Frontal cortex (tissue), 4 donors: ENCODE measurements at places on chromosomes 4 and X. TPM values are rescaled to one million over a fixed set of nuclear protein-coding genes. Genes with fewer than 3 reads are reported as not detected.

DNA sequence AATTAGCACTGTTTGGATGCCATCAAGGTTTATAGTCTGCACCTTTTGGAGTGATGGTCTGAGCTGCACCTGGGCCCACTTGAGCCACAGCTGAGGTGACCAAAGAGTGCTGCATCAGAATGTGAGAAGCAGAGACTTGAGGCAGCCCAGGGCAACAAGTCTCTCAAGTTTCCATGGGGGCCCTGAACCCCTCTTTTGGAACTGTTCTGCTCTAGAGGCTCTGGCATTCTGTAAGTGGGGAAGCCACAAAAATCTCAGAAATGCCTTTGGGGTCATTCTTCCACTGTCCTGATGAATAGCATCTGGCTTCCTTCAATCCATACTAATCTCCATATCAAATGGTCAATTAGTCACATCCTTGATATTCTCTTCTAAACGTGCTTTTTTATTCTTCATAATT is 298.4 kb upstream of the MAOA start:
- DNase-seq: no peak

GRCh38 chr4:141132072-141132708 is 1.1 kb downstream of the RNF150 start:
- no peak for DNase-seq

- no peak for DNase-seq
Observed at GRCh38 chrX:57587607-57588006, 4.2 kb upstream of the ZXDB start.

DNA sequence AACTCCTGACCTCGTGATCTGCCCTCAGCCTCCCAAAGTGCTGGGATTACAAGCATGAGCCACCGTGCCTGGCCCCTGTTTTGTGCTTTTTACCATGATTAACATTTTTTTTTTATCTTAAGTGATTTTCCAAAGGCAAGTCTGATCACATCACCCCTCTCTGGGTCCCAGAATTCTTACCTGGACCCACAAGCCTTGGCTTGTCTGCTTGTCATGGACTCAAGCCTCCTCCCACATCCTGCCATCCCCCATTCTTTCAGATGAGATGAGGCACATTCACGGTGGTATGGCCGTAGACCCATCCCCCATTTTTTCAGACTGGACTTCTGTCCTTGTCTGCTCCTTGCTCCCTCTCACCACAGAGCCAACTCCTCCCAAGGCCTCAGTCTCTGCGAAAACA is 55.3 kb downstream of the APLN start:
- no peak for DNase-seq

DNA sequence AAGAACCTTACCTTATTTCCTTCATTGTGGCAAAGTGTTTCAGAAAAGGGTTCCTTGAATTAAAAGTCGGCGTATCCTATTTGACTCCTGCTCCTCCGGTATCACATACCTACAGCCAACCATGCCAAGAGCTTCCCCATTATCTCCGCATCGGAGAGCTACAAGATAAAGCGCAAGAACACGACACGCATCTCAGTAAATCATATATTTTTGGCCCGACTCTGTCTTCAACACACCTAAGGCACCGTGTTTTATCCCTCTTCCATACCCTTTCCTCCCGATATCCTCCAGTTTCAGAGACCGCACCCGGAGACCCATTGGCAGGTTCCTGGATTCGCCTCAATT is 497 bp upstream of the THAP9 start:
- DNase-seq: no peak

DNA sequence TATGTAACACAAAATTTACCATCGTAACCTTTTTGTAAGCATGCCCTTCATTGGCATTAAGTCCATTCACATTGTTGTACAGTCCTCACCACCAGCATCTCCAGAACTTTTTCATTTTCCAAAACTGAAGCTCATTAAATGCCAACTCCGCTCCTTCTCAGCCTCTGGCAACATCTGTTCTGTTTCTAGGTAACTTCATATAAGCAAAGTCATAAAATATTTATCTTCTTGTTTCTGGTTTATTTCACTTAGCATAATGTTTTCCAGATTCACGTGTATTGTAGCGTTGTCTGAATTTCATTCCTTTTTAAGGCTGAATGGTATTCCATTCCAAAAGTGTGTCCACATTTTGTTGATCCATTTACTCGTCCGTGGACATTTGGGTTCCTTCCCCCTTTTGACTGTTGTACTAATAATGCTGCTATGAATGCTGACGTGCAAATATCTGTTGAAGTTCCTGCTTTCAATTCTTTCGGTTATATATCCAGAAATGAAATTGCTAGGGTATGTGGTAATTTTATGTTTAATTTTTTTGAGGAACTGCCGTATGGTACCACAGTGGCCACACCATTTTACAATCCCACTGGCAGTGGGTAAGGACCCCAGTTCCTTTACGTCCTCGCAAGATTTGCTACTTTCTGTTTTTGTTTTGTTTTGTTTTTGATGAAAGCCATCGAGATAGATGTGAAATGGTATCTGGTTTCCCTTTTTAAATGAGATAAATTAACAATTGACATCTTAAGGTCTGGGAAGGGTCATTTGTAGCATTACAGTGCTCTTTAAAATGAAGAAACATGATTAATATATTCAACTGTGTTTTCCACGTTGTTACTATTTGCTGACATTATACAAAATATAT is 63.4 kb downstream of the PTTG2 start:
- DNase-seq: no peak

GRCh38 chr4:104489731-104490095 is 5.0 kb downstream of the CXXC4 start:
- no peak for DNase-seq

DNA sequence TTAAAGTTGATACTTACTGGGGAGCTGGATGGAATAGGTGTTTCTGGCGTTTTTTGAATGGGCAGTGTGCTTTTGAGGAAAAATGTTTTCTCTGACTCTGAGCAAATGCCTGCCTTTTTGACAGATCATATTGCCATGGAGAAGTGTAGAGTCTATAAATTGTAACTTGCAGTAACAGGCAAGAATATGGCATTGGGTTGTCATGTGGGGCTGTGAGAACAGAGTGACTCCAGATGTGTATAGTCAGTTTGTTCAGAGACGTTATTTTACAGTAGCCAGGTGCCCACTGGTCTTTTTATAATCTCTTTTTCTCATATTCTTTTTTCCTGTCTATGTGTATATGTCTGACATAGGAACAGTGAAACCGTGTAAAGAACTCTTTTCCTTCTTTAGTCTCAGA is 40.8 kb downstream of the RAPGEF2 start:
- DNase-seq: no peak

DNA sequence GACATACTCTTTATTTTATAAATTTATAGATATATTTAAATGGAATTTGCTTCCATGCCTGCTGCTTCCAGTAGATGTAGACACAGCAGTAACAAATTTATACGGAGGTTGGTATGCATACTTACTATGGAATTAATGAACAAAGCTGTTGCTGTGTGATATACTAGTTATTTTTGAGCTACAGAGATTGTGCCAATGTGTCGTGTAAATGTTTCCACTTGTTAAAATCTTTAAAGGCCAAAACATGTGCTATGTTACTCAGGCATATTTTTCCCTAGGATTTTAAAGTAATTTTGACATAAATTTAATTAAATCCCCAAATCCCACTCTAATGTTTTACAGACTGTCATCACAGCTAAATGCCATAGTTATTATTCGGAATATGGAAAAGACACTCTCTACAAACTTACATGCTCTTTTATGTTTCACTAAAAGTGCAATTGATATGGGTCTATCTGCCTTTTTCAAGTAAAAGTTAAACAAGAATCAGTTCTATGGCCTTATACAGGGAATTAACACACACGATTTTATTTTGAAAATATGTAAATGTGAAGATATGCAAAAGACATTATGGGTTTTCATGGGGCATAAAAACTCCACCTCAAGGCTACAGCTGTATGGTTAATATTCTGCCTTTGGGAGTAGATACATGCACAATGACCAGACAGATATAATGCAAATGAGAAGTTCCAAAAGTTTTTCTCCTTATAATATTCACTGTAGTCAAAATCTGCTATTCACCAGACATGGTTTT is 256.8 kb downstream of the FSTL5 start:
- no peak for DNase-seq

GRCh38 chr4:21113496-21114223 is 413.4 kb downstream of the PACRGL start:
- no peak for DNase-seq

DNA sequence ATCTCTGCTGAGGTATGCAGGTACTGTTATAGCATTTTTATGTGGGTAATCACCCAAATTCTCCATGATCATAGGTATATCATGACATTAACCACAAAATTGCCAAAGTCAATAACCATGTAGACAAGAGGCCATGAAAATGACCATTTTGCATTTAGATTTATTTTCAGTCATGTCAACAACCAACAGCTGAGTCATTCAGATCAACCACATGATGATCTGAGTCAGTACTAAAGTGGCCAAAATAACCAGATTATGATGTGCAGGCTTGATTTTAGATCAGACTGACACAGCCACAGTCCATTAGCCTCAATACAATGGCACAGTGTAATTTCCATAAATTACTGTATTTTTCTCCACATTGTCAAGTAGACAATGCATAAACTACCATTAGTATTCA is 240.5 kb downstream of the GRIA3 start:
- DNase-seq: no peak

- DNase-seq: no peak
Observed at GRCh38 chr4:89992744-89993143, 98.1 kb downstream of the MMRN1 start.

GRCh38 chrX:100615005-100615404 is 21.6 kb downstream of the TSPAN6 start:
- no peak for DNase-seq

- DNase-seq: no peak
Observed at GRCh38 chr4:156941940-156942548, 29.6 kb downstream of the PDGFC start.

GRCh38 chr4:46404981-46405380 is 15.1 kb upstream of the GABRA2 start:
- DNase-seq: no peak

DNA sequence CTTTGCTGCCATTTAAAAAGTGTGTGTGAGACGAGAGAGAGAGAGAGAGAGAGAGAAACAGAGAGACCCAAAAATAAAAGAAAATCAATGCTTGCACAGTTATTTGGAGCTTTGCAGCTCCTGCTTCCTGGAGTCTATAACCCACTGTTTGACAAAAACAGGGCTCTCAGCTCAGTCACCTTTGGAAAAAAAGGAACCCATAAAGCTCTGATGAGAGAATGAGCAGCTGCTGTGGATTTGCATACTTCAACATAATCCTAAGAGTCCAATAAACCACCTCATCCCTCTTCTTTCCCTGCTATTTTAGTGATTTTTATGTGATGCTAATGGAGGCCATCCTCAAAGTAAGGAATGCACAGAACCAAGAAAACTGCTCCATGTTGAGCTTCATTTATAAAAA is 50.3 kb downstream of the USP26 start:
- DNase-seq: no peak

GRCh38 chr4:39715788-39716187 is 17.9 kb downstream of the UBE2K start:
- no peak for DNase-seq

DNA sequence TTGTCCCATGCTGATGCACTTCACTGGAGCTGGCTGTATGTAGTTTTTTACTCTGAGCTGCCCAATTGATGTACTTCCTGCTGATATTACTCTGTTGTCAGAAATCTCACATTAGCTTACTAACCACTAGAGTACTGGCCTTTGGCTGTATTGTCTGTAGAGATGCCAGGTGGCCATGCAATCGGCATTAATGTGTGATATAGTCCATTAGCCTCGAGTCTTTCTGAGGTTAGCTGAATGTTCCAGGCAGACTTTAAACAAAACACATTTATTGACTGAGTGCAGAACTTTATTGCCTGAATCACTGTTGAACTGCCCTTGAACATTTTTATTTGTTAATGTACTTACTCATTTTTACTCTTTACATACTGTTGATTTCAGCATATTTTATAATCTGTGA is 335.2 kb downstream of the PCDH10 start:
- DNase-seq: no peak

DNA sequence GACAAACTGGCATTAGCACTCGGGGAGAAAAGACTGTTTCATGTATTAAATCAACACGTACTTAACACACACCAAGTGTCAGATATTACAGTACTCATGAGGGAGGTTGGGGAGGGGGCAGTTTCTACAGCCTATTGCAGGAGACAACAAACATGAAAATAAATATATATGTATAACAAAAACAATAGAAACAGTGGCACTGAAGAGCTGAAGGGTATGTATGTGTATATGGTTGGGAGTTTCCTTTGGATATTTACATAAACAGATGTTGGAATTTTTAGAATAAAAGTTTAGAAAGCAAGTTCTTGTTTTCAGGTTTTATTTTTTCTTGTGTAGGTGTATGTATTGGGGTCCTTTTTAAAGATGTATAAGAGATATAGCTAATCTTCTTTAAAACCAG is 133.5 kb downstream of the ELOVL6 start:
- no peak for DNase-seq

DNA sequence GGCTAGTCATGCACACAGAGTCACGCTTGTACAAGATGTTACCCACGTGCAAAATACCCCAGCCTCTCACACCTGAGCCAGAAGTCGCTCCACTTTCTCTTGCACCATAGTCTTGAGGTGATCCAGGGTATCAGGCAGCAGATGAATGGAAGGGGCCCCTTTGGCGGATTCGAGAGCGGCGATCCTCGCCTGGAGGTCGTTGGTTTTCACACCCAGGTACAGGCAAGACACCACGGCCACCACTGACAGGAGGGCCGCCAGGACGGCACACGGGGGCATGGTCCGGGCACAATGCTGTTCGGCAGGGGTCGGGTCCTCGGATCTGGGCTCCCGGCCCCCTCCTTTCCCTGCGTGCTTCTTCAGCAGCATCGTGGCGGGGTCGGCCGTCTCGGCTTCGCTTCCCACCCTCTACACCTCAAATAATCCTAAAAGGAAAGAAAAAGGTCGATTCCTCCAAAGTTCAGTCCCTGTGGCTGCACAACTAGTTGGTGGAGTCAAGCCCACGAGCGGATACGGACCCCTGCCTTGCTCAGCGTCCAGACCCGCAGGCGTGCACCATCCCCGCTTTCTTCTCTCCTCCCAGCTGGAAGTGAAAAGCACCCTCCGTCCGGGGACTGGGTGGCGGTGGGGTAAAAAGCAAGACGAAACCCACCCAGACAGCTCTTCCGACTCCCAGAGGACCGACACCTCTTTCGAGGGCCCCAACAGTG is 652 bp downstream of the COL25A1 start:
- DNase-seq: no peak

GRCh38 chr4:180560896-180561295 is 1682.3 kb upstream of the TENM3 start:
- no peak for DNase-seq

RHOXF2 gene
- total RNA-seq: not detected

NXF2 gene
- not detected for total RNA-seq

AFP gene
- not detected for total RNA-seq

TSPAN5 gene
- total RNA-seq: 67.3 TPM

BEX5 gene
- total RNA-seq: 55.4 TPM

CABS1 gene
- not detected for total RNA-seq

SSX3 gene
- total RNA-seq: not detected

HPGDS gene
- total RNA-seq: 1.2 TPM

LIAS gene
- 7.7 TPM for total RNA-seq

ERVMER34-1 gene
- 0.41 TPM for total RNA-seq

FGFRL1 gene
- 2.0 TPM for total RNA-seq

GK2 gene
- not detected for total RNA-seq

PHOX2B gene
- not detected for total RNA-seq
